HCT116 (cell line): ENCODE measurements at places on chromosomes 1 and 21.

- DNase-seq = no peak
Observed at GRCh38 chr1:110774398-110774797, 98.5 kb upstream of the CD53 start.

DNA sequence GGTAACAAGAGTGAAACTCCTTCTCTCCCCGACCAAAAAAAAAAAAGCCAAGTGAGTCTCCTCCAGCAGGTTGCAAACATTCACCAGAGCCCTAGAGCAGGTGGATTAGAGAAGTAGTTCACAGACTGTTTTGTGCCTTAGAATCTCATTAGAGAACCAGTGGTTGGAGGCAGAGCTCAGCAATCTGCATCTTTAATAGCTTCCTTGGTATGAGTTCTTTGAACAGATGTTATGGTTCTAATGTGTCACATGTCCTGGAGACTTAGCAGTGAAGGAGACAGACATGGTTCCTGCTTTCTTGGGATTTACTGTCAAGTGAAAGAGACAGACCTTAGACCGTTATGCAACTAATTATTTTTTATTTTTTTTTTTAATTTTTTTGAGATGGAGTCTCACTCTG lies 26.8 kb downstream of the SESN2 start:
- DNase-seq = no peak

DNA sequence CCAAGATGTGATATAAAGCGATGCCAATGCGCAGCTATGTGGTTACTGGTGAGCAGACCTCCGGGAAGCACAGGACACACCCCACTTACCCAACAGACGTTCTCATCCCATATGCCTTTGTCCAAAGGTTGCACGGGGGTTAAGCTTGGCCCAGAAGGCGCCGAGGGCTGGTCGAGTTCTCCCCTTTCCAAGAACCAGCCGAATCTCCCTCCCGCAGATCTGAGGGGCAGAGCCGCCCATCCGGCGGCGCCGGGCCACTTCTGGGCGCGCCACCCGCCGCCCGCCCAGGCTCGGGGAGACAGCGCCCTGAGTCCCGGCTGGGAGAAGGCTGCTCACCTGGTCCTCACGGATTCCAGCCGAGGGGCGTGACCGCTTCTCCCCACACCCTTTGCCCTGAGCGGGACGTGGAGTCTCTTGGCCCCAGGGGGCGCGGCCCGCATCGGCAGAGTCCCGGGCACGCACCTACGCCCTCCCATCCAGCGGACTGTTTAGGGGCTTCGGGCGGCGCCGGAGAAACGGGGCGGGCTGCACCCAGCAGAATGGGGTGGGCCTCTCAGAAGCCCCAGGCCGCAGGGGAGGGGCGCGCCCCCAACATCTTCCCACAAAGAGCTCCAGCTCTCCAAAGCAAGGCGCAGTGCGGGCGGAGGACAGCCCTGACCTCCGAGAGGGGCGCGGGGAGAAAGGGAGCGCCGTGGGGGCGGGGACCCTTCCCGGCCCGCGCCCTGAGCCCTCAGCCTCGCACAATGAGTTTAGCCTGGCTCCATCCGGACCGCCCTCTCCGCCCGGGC lies 615 bp downstream of the GPR161 start:
- no peak for DNase-seq

DNA sequence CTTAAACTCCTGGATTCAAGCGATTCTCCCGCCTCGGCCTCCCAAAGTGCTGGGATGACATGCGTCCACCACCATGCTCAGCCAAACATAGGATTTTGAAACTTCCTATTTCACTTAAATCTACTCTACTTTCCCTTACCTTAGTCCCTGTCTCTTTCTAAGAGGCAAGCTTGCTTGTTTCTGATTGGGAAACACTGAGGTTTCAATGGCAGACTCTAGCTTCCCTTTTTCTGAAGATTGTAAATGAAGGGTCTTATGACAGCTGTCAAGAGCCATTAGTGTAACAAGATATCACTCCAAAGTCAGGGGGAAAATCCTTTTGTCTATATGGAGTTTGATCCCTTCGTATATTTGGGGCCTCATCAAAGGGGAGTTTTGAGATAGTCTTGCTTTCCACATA lies 23.5 kb upstream of the LMO4 start:
- no peak for DNase-seq

DNA sequence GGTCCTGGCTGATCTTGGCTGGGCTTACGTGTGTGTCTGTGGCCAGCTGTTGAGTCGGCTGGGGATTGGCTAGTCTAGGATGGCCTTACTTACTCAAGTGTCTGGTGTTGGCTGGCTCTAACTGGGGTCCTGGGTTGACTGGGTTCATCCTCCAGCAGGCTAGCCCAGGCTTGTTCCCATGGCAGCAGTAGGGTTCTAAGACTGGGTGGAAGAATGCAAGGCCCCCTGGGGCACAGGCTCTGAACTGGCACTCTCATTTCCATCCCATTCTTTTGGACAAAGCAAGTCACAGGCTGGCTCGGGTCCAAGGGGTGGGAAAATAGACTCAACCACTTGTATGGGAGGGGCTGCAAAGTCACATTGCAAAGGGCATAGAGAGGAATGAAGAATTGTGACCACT lies 7.9 kb upstream of the OPRD1 start:
- no peak for DNase-seq

GRCh38 chr1:52403566-52404115 lies 582 bp downstream of the ORC1 start:
- DNase-seq = peak; percentile 55

GRCh38 chr1:145845144-145845513 lies 301 bp upstream of the NUDT17 start:
- no peak for DNase-seq

DNA sequence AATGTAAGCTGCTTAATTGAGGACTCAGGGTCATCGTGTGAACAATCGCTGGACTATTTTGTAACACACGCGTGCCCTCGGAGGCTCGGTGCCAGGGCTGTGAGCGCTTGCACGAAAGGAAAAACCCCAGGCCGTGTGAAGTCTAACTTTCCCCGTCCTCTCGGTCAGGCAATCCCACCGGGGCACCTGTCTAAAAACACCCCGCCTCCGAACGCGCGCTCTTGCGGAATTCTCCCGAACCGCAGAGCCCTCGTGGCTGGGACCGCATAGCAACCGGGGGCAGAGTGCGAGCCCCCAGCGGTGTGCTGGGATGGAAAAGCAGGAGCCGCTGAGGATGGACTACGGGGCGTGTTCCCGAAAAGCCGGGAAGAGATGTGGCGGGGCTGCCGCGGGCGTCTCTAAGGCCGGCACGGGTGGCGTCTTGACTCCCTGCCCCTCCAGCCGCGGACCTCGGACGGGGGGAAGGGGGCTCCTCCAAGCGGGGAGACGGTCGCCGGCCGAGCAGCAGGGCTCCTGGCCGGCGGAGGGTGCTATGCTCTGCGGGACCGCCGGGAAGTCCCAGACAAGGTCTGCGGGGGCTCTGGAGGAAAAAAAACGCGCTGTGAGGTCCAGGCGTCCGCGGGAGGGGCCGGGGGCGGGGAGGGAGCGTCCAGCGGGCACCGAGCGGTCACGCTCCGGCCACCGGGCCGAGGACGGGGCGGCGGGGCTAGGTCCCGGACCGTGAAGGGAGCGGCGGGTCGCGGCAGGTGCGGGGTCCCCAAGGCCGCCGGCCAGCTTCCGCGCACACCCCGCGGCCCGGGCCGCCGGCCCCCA lies 936 bp downstream of the ZBTB21 start:
- no peak for DNase-seq

GRCh38 chr1:26411624-26412074 lies 1.0 kb downstream of the LIN28A start:
- no peak for DNase-seq

DNA sequence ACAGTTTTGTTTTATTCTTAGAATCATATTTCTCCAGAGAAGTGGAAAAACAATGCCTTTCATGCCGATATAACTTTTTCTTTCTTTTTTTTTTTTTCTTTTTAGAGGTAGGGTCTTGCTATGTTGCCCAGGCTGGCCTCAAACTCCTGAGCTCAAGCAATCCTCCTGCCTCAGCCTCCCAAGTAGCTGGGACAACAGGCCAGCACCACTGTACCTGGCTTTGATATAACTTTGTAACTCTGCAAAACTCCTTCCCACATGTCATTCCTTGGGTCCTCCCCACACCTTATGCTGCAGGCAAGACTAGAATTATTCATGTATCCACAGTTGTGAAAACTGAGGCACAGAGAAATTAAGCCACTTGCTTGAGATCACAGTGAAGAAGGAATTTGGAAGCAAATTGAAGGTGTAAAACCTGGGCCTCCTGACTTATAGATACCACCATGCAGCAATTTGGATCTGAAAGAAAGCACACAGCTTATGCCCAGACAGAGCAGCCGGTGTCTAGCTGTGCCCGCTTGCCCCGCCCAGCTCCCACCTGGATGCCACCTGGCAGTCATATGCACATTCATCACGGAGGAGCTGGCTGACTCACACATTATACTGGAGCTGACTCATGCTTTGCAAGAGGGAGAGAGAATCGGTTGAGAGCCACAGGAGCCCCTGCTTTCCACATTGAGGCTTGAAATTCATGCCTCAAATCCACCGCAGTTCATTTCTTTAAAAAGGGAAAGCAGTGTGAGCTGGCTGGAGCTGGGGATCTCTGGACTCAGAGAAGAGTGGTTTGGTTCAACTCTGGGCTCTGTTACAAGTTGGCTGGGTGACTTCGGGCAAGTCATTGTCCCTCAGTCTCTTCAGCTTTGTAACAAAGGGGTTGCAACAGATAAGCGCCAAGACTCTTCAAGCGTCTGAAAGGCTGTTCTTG lies 8.3 kb upstream of the SLC2A1 start:
- DNase-seq = peak; percentile 90

- peak; percentile 40 for DNase-seq
Observed at GRCh38 chr1:169550294-169550693, 36.0 kb downstream of the F5 start.

- no peak for DNase-seq
Observed at GRCh38 chr21:41703857-41704501, 62.9 kb downstream of the RIPK4 start.

DNA sequence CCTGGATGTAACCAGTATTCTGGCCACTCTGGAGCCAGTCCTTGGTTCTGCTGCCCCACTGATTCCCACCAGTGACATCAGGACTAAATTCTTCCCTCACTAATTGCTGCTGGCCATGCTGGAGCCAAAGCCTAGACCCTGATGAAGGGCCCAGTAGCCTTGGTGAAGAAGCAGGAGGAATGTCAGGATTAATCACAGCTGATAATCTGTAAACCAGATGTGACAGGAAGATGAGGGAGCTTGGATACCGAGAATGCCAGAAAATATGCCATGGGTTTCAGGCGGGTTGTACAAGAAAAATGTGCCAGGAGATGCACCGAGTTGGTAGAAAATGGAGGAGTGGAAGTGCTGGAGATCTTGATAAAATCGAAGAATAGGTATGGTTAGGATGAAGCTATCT lies 119.0 kb upstream of the PPP2R5A start:
- DNase-seq = no peak
